ENCODE measurements at places on chromosomes 5 and 9.

DNA sequence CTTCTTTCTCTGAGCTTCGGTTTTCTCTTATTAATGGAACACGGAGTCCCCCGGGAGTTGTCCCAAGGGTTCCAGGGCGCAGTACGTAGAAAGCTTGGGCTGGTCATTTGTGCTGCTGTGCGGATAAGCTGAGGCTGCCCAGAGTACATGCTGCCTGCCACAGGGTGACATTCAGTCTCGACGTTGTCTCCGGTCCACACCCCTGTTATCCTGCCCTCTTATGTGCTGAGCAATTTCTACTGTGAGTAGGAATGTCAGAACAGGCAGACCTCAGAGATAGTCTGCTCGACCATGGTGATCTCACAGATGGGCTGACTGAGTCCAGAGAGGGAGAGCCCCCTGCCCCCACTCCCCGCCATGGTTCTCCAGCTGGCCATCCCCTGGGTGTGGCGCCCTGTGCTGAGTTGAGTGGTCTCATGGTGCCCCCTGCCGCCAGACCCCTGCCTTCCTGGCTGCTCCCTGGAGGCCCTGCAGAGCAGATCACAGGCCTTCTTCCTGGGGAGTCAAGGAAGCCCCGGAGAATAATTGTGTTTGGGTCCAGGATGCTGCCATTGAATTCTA lies 124.0 kb downstream of the RGS3 start:
- DNase-seq = no peak

DNA sequence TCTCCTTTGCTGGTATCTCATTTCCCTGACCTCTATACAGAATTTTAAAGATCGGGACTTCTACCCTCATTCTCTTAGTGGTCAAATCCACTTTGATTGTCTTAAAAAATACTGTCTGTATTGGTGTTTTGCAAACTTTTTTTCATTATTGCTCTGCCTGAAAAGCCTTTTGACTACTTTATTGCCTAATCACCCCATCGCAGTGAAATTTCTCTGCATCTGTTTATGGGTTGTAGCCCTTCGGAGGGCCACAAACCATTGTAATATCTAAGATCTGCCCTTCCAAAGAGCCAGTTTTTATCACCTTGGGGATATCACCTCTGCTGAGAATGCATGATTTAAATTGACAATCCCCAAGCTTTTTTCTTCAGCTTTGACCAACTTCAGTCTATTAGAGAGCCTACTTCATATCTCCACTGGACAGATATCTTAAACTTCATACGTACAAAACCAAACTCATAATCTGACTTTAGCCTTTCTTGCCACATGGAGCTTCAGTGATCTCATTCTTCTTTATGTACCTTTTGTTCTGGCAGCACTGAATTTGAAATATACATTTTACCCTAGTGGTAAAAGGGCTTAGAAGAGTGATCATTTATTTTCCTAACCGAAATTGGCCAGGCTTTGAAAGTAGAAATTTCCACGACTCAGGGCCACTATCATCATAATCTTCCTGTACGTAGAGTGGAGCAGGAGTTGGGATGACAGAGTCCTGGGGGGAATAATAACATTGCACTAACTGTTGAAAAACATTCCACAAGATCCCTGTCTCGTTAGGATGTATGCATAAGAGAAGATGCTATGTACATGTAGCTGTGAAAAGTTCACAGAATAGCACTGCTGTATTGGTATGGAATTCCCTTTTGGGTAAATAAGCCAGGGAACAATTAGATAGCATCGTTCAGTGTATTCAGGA lies 21.4 kb downstream of the KIF2A start:
- no peak for DNase-seq

- DNase-seq = no peak
These were observed 619.9 kb downstream of the KIF4B start for GRCh38 chr5:155633338-155633957.

DNA sequence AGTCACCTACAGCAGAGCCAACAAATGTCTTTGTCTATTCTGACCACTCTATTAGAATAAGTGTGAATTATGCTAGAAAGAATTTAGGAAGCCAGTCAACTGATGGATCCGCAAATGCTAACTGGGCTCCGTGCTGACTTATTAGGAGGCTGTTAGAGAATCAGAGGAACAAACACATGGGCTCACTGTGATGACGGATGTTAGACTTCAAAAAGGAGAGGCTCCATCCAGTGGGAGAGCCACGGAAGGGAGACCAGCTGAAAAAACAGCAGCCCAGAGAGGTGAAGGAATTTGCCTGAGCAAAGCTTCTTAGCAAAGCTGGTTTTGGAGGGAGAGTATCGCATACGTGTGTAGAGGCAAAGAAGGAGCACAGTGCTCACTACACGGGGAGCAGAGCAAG lies 5.8 kb upstream of the TGFBI start:
- DNase-seq = no peak

DNA sequence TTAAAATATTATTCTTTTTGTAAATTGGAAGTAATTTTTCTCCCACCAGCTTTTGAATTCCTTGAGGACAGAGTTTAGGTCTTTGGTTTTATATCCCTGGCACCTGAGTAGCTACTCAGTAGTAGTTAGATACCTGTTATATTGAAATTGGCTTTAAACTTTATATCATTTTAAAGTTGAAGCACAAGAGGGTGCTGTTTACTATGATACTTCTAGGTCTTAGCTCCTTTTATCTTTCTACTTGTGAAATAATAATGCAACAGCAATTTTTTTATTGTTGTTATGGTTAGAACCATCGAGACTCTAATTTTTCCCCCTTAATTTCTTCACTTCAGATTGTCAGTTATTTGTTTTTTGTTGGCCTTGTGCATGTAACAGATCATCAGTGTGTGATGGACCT lies 46.3 kb downstream of the AP3S1 start:
- DNase-seq = no peak

GRCh38 chr5:55800924-55801323 lies 50.2 kb upstream of the IL31RA start:
- DNase-seq = no peak

- DNase-seq = no peak
These were observed 54.6 kb downstream of the SUSD1 start for GRCh38 chr9:112120439-112120925.

GRCh38 chr5:130526708-130527107 lies 622.4 kb downstream of the CHSY3 start:
- no peak for DNase-seq

GRCh38 chr5:104016646-104017045 lies 454.1 kb upstream of the NUDT12 start:
- no peak for DNase-seq

GRCh38 chr5:138503487-138504270 lies 38.4 kb downstream of the EGR1 start:
- DNase-seq = peak; percentile 10

DNA sequence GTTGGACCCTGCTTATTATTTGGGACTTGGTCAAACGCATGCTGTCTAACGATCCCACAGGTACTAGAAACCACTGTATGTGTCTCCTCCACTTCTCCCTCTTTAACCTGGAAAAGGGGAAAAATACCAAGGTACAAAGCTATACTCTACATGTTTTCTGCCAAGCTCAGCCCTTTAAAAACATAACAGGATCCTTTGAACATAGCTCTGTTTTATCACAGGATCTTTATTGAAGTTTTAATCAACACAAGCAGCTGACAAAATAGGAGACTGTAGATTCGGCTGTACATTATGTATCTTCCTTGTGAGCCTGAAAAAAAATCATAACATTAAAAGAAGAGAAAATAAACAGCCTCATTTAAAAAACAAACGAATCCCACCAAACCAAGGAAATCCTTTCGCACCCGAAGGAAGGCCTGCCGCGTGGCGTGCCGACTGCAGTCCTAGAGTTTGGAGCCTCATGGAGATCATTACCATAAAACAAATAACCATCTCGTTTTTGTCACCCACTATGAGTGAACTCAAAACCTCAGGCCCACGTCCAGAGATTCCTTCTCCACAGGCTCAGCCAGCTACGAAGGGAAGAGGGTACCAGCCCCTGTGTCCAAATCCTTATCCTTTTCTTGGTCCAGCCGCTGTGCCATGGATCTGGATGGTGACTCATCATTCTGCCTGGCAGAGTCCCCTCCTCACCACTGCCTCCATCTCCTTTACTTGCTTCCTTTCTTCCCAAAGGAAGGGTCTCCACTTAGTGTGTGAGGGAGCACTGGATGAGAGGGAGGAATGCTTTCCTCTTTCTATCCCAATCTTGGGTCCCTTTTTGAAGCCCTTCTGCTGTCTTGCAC lies 651.1 kb downstream of the CCDC171 start:
- no peak for DNase-seq

GRCh38 chr9:98765256-98765655 lies 31.1 kb downstream of the ANKS6 start:
- DNase-seq = no peak

DNA sequence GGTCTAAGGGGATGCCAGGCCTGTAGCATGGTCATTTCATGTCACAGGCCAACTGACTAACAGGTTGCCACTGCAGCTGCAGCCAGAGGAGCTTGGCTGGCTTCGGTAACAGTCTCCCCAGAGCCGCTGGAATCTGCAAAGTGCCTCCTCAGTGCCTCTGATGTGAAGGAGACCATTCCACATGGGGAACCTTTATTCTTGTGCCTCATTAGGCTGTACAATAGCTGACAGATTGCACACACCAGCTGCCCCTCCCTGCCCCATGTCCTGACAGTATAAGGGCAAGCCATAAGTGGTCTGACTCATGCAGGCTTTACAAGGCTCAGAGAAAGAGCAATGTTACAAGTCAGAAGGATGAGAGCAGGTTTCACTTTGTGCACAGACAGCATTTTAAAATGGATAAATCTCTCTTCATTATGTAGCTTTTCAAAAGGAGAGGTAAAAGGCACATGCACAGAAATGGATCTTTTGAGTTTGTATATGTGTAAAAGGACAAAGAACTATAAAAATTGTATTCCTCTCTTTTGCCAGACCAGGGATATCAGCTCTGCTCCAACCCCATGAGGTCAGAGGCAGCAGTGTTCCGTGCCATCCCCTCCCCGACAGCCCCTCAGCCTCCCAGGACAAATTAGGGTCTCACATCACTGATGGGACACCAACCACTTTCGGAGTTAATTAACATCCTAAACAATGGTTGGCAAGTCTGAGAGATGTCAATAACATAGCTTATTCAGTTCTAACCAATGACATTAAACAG lies 467.8 kb downstream of the TMEM232 start:
- no peak for DNase-seq

DNA sequence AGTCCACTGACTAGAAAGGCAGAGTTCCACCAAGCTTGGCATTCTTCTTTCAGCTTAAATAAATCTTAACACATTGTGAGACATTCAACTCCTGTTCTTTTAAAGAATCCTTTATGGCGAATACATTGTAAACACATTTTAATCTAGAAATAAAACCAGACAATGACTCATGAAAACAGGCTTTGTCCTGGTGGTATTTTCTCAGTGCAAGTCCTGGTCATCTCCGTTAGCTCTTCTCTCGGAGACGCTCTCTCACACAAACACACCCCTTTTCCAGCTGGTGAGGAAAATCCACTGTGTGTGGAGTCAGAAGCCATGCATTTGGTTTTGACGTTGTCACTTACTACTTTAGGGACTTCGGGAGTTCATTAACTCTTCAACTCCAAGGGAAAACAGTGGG lies 140.4 kb downstream of the AUH start:
- no peak for DNase-seq

GRCh38 chr5:2741956-2742355 lies 9.5 kb downstream of the IRX2 start:
- DNase-seq = no peak

DNA sequence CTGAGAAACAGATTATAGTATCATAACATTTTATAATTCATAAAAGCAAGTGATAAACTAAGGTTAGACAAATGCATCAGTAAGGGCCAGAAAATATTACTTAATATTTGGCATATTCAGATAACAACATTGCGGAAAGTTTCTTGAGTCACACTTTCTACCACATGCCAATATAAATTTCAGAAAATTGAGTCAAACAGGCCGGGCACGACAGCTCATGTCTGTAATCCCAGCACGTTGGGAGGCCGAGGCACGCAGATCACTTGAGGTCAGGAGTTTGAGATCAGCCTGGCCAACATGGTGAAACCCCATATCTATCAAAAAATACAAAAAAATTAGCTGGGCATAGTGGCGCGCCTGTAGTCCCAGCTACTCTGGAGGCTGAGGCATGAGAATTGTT lies 47.1 kb downstream of the SLC38A9 start:
- no peak for DNase-seq

- no peak for DNase-seq
These were observed 5.6 kb upstream of the C9orf152 start for GRCh38 chr9:110213413-110214044.

DNA sequence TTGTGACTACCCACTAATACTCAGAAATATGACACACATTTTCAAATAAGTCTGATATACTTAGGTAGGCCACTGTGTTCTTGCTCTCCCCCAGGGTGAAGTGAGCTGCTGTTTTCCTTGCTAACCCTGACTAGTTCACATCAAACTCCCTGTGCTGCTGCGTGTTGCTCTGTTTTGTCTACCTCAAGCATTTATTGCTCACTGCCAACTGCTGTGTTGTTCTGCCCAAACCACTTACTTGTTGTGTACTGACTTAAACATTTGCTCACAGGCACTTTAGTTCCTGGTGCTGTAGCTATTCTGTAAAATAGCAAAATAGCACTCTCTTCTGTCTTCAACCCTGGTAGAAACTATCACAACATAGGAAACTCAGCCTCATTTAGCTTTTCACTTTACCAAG lies 255.7 kb downstream of the HCN1 start:
- DNase-seq = no peak

DNA sequence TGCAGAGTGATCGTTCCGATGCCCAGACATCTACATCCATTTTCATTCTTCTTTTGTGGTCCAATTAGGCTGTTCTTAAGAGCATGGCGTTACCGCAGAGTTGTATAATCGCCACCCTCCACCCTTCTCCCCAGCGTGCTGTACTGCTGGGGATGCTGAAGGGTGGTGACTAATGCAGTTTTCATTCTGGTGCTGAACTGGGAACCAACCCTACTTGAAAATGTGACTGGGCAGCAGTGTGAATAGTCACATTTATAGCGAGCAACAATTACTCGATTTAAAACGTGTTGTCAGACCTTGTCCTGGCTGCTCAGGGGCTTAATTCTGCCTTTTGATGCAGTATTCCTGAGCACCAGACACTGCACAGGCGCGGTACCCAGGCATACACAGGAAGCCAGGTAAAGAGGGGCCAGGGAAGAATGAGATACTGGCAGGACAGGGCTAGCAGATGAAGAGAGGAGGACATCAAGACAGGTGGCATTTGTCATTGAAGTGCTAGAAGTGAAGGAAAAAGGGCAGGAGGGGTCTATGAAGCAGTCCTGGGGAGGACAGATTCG lies 719 bp upstream of the ISCA1 start:
- DNase-seq = peak; percentile 51

DNA sequence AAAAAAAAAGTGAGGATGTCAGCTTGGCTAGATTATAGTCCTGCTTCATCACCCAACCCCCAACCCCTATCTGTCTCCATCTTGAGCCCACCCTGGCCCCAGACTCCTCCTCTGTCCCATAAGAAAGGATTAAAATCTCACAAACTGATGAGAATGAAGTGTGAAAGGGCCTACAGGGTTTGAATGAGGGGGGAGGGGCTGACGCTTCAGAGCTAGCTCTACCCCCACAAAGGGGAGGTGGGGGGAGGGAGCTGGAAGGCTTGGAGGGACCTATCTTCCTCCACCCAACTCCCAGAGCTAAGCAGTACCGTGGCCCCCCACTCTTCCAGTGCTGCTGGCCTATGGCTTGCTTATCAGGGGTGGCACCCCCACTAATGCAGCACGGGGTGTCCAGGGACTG lies 43.7 kb upstream of the HAND1 start:
- DNase-seq = no peak

GRCh38 chr9:98144076-98144475 lies 25.1 kb upstream of the TRIM14 start:
- no peak for DNase-seq

- DNase-seq = no peak
These were observed 5.1 kb downstream of the B4GALT7 start for GRCh38 chr5:177605078-177605477.

- DNase-seq = no peak
These were observed 22.6 kb upstream of the LMX1B start for GRCh38 chr9:126591083-126591482.
